ENCODE measurements at places on chromosomes 1 and 21.

DNA sequence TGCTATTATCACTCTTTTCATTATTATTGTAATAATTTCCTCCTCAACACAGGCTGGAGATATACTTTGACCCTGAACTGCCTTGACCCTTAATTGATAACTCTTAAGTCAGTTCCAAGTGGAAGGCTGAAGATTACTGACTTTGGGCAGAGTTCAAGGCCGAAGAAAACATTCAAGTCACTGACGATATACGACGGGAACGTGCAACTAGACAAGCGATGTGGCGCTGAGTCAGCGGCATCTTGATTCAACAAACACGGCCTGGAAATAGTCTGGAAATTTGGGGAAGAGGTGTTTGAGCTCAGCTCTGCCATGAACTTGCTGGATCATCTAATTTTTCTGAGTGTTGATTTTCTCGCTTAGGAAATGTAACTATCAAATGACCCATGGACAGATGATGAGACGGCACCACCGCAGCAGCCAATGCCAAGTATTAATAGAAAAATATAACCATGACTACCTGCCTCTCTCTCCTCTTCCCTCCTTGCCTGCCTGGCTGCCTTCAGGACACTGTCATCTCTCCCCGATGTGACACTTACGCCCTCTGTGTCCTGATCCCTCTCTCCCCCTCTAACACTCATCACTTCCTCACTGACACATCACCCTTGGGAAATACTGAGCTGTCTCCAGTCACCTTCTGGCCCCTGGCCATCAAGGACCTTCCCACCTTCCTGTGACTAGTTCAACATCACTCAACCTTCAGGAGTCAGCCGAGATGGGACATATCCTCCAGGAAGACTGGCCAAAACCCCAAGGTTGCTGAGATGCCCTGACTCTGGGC is 49.4 kb downstream of the TMCO4 start:
- no peak for DNase-seq

GRCh38 chr1:114745291-114745690 is 12.5 kb downstream of the CSDE1 start:
- no peak for DNase-seq

DNA sequence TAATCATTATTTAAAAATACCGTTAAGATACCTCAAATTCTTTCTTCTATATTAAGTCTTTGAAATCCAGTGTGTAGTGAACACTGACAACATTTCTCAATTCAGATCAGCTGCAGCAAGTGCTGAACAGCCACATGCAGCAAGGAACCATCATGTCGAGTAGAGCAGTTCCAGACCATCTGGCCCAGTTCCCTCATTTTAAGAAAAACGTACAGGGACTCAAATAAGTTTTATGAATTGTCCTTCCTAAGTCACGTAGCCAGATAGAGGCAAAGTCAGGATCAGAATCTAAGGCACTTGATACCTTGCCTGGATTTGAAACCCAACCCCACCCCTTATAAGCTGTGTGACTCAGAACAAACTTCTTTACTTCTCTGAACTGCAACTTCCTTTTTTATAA is 132.4 kb downstream of the PROX1 start:
- no peak for DNase-seq

DNA sequence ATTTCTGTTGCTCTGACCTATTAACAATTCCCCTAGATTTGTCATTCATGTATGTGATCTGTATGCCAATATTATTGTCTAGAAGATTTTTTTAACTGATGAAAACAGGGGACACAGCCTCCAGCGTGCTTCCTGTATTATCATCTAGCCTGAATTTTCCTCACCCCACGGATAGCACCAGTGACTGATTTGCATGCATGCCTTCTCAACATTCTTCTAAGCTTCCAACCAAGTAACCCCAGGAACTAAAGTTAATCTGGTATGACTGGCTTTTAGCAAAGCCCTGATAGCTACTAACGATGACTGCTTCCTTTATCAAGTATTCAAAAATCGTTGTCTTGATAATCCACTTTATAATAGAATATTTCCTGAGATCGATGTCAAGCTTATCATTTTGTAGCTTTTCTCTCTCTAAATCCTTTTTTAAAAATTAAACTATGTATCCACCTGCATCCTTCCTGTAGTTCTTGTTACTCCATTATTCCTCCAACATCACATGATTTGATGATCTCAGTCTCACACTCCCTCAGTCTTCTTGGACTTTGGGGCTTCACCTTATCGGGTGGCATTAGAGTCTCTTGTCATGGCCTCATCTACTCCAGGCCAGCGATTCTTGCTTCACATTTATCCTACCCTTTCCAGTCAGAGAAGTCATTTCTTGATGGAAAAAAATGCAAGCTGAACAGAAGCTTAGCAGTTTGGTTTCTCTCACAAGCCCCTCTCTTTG is 19.0 kb downstream of the BCAR3 start:
- DNase-seq: no peak

DNA sequence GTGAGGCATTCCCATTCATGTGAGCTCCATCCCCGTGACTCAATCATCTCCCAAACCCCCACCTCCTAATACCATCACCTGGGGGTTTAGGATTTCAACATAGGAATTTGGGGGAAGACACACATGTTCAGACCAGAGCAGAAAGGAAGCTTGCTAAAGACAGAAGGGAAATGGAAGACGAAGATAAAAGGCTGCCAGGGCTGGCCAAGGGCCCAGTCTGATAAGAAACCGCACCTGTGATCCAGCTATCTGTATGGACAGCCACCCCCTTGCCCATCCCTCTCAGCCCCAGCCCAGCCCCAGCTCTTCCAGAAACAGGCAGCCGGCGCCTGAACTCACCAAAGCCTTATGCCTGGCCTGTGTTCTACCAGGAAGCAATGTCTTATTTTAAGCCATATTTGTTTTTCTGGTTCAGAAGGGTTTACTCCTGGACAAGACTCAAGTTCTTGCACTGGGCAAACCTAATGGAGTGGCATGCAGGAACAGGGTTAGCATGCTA is 198.4 kb upstream of the VAMP3 start:
- DNase-seq: no peak

DNA sequence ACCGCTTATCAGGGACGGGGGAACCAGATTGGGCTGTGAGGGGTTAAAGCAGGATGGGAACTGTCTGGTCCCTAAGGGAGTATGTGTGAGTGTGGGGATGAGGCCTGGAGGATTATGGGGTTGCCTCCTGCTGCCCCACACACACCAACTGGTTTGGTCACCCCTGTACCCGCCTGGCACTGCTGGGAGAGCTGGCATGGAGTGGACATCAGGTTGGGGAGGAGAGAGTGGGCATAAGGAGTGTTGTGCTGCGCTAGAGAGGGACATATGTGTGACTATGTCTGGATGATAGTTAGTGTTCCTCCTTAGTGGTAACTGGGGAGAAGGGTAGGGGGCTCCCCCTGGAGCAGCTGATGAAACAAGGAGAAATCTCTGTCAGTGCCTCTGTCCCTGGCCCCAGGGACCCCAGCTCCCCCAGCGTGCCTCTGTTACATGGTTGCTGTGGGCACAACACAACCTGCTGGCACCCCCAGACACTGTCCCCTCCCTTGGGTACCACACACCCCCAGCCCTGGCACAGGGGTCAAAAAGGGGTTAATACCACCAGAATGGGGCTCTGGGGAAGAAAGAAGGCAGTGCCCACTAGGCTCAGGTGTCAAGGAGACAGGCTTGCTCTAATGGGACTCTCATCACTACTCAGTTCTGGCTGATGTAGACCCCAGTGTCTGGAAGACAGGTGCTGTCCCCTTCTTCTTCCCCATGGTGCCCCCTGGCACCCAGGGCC is 1.9 kb downstream of the ZBTB7B start:
- no peak for DNase-seq

GRCh38 chr1:201789245-201789644 is 39.7 kb upstream of the IPO9 start:
- DNase-seq: no peak

GRCh38 chr1:23577056-23578004 is 18.0 kb upstream of the ID3 start:
- peak; percentile 40 for DNase-seq

DNA sequence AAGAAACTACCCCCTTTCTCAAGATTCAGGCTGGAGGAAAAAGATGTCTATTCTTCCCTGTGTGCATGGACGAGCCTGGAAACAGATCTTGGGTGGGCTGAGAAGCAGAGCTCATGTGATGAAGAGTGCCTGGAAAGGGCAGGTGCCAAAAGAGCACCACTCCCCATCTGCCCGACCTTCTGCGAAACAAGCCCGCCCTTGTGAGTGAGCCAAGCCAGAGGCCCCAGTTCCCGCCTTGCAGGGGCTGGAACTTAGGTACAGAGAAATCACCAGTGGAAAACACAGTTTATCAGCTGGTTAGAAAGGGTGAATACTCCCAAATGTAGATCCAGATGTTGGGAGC is 26.7 kb upstream of the A3GALT2 start:
- DNase-seq: no peak

DNA sequence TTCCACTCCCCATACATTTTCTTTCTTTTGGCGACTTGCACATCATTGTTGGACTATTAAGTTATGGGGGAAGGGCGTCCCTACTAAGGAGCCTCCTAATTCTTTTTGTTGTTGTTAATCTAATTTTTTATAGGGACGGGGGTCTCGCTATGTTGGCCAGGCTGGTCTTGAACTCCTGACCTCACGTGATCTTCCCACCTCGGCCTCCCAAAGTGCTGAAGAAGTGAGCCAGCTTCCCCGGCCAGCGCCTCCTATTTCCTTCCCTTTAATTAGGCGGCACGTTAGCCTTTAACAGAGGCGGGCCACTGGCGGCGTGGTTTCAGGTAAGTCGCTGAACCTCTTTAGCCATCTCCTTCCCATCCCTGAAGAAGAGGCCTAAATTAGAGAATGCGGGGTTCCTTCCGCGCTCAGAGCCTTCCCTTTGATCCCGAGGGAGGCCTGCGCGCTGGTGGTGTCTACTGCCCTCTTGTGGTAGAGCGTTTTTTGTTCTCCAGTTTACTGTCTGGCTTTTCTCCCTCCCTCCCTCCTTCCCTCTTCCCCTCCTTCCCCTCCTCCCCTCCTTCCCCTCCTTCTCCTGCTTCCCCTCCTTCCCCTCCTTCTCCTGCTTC is 38.1 kb downstream of the TNFRSF9 start:
- peak; percentile 68 for DNase-seq

- DNase-seq: no peak
Observed at GRCh38 chr1:196209983-196210382, 398.3 kb downstream of the KCNT2 start.

Data from stimulated activated CD4-positive, alpha-beta T cell treated with anti-CD3 and anti-CD28 coated beads, Interleukin-2, amount 100 ng/mL, for 24 hours (primary cell).